Mammary microvascular endothelial cell (primary cell): ENCODE measurements at places on chromosomes 13 and 19. TPM values are rescaled to one million over a fixed set of nuclear protein-coding genes. Genes with fewer than 3 reads are reported as not detected.

C13orf46 gene
- 0.05 TPM in 1 of 2 replicates, not detected in the other for total RNA-seq

SBSN gene
- total RNA-seq: not detected in 2 replicates

TMPRSS9 gene
- not detected in 2 replicates for total RNA-seq

PALM gene
- 5.9 and 6.9 TPM in 2 replicates for total RNA-seq

TMIGD2 gene
- total RNA-seq: not detected in 2 replicates
